K562 (cell line): ENCODE measurements at places on chromosomes 11 and 22.

- DNase-seq = no peak
Measured at GRCh38 chr11:128941110-128941509, 1.6 kb downstream of the TP53AIP1 start.

GRCh38 chr22:38735465-38736256 is 20.1 kb downstream of the SUN2 start:
- no peak for DNase-seq

DNA sequence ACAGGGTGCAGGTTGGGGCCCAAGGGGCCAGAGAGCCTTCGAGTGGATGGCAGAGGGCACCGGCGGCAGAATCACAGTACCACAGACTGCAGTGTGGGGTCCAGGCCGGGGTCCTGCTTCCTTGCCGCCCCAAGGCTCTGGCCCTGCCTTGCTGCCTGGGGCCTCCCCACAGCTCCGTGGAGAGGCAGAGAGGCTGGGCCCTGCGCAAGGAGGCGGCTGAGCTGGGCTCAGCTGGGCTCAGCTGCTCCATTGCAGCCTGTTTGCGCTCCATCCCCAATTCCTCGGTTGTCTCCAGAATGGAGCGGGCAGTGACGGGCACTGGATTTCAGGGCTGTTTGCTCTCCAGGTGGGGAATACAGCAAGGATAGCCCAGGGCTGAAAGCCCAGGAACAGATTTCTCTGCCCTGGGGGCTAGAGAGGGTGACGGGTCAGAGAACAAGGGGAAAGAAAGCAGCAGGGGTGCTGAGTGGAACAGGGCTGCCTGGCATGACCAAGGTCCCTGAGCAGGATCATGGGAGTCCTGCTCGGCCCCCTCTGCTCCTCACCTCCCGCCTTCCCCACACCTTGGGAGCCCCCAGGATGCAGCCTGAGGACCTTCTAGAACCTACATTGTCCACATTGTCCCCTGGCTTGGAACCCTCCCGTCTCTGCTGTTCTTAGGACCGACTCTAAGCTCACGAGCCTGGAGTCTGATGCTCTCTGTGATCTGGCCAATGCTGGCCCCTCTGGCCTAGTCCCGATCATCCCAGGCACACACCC is 18.9 kb downstream of the MRGPRG start:
- DNase-seq = no peak

DNA sequence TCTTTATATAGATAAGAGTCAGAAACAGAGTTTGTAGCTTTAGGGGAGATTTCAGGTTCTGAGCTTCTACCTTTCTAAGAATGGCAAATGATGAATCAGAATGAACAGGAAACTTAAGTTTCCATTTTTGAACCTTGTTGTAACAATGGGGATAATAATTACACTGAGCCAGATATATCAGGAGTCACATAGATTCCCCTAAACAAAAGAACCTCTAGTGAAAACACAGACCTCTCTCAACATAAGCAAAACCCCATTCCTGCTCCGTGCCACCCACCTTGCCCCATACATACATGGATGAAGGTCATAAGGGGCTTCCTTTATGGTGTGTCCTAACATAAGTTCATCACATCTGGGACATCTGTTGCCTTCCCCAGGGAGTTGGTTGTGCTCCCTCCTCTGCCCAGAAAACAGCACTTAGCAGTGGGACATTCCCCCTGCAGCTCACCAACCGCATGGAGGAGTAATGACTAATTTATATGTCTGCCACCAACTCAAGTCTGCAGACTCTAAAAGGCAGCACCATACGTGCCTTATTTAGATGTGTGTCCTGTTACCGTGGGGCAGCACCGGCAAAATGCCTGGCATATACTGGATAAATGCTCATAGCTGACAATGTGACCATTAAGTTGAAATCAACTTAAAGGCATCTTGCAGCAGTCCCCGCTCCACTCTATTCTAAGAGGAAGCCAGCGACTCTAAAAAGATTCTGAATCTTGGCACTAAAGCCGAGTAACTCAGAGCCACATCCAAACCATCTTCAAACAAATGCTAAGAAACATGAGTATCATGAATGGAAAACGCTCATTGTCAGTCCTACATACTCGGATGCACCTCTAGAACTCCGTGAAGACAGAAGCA is 8.0 kb downstream of the JAML start:
- no peak for DNase-seq

- no peak for DNase-seq
Measured at GRCh38 chr11:17707830-17708229, 11.5 kb upstream of the MYOD1 start.

DNA sequence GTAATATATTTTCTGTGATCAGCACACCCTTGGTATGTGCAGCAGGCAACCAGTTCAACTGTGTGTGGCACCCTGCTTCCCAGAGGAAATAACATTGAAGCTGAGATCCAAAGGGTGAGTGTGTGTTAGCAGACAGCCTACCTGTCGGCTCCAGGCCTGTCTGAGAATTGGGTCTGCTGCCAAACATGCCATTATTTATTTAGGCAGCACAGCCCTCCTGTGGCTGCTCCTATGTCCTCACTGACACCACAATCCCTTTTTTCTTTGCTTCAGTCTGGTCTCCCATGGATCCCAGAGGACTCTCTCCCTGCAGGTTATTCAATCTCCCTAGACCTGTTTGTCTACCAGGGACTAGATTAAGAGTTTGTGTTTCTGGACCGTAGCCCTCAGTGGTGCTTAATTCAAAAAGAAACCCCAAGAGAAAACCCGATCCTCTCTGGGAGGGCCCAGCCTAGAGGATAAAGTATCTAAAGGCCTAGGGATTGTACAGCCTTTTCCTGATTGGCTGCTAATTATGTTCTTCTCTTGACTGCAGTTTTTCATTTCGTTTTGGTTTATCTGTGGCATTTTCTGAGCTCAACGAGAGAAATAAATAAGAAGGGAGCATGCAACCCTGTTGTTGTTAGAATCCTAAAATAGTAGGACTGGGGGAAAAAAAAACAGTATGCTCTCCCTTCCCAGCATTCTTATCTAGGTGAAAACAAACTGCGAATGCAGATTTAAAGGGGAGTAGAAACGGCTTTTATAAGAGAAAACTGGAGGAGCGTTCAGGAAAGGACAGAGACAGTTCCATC is 24.1 kb downstream of the KCNE3 start:
- no peak for DNase-seq
